H54 (cell line): ENCODE measurements at places on chromosomes 3 and 15.

DNA sequence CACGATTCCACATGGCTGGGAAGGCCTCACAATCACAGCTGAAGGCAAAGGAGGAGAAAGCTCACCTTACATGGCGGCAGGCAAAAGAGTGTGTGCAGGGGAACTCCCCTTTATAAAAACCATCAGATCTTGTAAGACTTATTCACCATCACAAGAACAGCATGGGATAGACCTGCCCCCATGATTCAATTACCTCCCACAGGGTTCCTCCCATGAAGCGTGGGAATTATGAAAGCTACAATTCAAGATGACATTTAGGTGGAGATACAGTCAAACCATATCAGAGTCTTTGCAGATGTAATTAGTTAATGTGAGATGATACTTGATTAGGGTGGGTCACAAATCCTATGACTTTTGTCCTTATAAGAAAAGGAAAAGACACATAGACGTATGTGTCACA lies 688.9 kb downstream of the GBE1 start:
- DNase-seq, result no peak

DNA sequence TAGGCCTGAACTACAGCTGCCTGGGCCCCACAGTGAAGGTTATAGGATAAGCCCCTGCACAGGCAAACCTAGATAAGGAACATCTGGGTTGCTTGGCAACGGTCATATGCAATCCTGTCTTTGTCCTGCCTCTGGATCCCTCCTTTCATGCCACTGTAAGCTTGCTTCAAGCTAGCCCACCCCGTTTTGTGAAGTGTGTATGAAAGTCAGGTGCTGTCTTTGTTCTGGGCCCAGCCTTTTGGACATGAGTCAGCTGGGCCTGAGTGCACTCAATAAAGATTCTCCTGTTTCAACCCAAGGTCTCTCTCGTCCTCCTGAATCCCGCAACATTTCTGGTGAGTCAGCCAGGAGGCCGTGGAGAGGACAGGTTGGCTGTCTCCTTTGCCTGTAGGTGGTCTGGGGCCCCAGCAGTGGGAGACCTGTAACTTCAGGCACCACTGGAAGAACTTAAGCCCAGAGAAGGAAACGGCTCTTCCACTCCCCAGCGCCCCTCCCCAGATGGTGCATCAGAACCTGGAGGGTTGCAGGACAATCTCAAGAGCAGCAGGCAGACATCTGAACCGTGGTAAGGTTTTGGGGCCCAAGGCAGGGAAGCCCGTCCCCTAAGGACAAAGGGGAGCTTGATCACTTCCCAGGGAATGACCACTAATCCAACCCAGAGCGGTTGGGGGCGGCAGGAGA lies 8.3 kb upstream of the SLC9C1 start:
- DNase-seq, result no peak

GRCh38 chr3:104245981-104246380 lies 1120.7 kb upstream of the ALCAM start:
- no peak for DNase-seq

- DNase-seq, result no peak
These were observed 78.0 kb downstream of the MYH15 start for GRCh38 chr3:108432431-108432830.
